CD4-positive, alpha-beta T cell (primary cell): ENCODE measurements at places on chromosomes 2 and 18.

GRCh38 chr2:233062946-233063268 lies 2.8 kb downstream of the INPP5D start:
- H3K4me3 ChIP-seq = peak overlapping the region; percentile 97
- H3K27me3 ChIP-seq = no peaks in the 10 kb centered on the region
- H3K27ac ChIP-seq = peak overlapping the region; percentile 91
- no peak for DNase-seq

GRCh38 chr2:36453652-36454051 lies 98.1 kb downstream of the CRIM1 start:
- DNase-seq = no peak
- no peaks in the 10 kb centered on the region for H3K27me3 ChIP-seq
- no peak overlapping the region for H3K27ac ChIP-seq
- H3K4me3 ChIP-seq = no peak overlapping the region

- no peak overlapping the region for H3K4me3 ChIP-seq
- H3K27ac ChIP-seq = no peak overlapping the region
- no peaks in the 10 kb centered on the region for H3K4me1 ChIP-seq
- no peaks in the 10 kb centered on the region for H3K27me3 ChIP-seq
- DNase-seq = no peak
- H3K36me3 ChIP-seq = no peaks in the 10 kb centered on the region
Observed at GRCh38 chr18:75393721-75394120, 33.8 kb downstream of the SMIM21 start.

GRCh38 chr2:223914324-223914723 lies 30.8 kb downstream of the WDFY1 start:
- peaks cover 41% of the 10 kb centered on the region for H3K36me3 ChIP-seq
- no peak overlapping the region for H3K27ac ChIP-seq
- H3K4me1 ChIP-seq = no peaks in the 10 kb centered on the region
- H3K4me3 ChIP-seq = no peak overlapping the region
- H3K27me3 ChIP-seq = no peaks in the 10 kb centered on the region

DNA sequence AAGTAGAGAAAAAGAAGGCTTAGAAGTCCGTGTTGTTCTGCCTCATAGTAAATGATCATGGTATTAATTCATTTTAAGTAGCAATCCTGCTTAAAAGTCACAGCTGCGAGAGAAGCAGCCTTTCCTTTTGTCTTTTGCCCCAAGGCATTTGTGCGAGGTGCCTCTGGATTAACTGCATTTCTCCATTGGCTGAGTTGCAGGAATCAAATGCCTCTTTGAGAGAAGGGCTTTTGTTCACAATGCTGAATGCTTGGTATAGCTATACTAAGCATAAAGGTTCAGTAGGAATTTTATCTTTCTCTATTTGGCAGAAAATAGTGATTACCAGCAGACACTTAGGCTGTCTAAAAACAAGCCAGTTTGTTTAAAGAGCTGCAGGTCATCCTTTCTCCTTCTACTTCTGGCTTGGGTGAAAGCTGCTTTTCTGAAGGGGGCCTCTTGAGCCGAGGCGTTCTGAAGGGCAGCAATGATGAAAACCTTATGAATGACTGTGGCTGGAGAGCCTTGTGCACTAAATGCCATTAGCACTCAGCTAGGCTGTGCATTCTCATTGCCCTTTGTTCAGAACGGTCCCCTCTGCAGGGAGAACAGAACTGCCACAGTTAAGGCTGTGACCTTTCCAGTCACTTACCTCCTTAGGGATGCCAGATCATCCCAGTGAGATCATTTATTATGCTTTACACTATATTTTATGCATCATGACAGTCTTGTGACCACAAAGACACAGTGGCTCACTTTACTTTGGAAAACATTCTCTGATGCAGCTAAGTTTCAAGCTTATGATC lies 68.8 kb upstream of the TMEM87B start:
- no peak overlapping the region for H3K4me3 ChIP-seq
- no peaks in the 10 kb centered on the region for H3K36me3 ChIP-seq
- H3K27ac ChIP-seq = no peak overlapping the region
- peaks cover 3% of the 10 kb centered on the region for H3K4me1 ChIP-seq
- no peaks in the 10 kb centered on the region for H3K27me3 ChIP-seq

GRCh38 chr2:202765436-202765835 lies 106.1 kb downstream of the ICA1L start:
- H3K4me3 ChIP-seq = no peak overlapping the region
- H3K36me3 ChIP-seq = peaks cover 25% of the 10 kb centered on the region
- peaks cover 4% of the 10 kb centered on the region for H3K4me1 ChIP-seq

- H3K36me3 ChIP-seq = no peaks in the 10 kb centered on the region
- no peak overlapping the region for H3K4me3 ChIP-seq
- DNase-seq = no peak
Observed at GRCh38 chr2:239485622-239486021, 84.8 kb upstream of the HDAC4 start.

GRCh38 chr2:174761837-174762236 lies 2.4 kb downstream of the CHRNA1 start:
- H3K36me3 ChIP-seq = no peaks in the 10 kb centered on the region
- H3K4me1 ChIP-seq = no peaks in the 10 kb centered on the region
- no peak overlapping the region for H3K4me3 ChIP-seq
- no peak overlapping the region for H3K27ac ChIP-seq

GRCh38 chr18:48186131-48186766 lies 222.9 kb downstream of the ZBTB7C start:
- H3K4me1 ChIP-seq = no peaks in the 10 kb centered on the region
- no peak for DNase-seq
- H3K4me3 ChIP-seq = no peak overlapping the region
- H3K36me3 ChIP-seq = no peaks in the 10 kb centered on the region
- no peak overlapping the region for H3K27ac ChIP-seq

GRCh38 chr2:75053484-75054112 lies 95.2 kb downstream of the POLE4 start:
- H3K4me1 ChIP-seq = no peaks in the 10 kb centered on the region
- H3K27ac ChIP-seq = no peak overlapping the region
- H3K36me3 ChIP-seq = no peaks in the 10 kb centered on the region
- no peaks in the 10 kb centered on the region for H3K27me3 ChIP-seq

- no peak for DNase-seq
- peaks cover 14% of the 10 kb centered on the region for H3K27me3 ChIP-seq
- H3K4me1 ChIP-seq = no peaks in the 10 kb centered on the region
- no peak overlapping the region for H3K27ac ChIP-seq
- H3K36me3 ChIP-seq = no peaks in the 10 kb centered on the region
Observed at GRCh38 chr2:74538881-74539339, 9.2 kb downstream of the HTRA2 start.

GRCh38 chr2:98546186-98546585 lies 62.1 kb downstream of the COA5 start:
- no peaks in the 10 kb centered on the region for H3K27me3 ChIP-seq
- peaks cover 49% of the 10 kb centered on the region for H3K4me1 ChIP-seq
- no peak overlapping the region for H3K4me3 ChIP-seq
- no peak for DNase-seq

DNA sequence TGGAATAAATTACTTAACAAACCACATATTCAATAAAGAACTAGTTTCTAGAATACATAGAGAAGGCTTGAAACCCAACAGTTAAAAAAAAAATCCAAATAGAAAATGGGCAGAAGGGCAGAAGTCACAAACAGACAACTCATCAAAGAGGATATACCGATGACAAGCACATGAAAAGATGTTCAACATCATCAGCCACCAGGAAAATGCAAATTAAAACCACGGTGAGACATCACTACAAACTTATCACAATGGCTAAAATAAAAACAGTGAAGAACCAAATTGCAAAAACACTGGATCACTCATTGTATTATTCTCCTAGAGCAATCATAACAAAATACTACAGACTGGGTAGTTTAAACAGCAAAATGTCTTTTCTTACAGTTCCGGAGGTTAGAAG lies 14.5 kb downstream of the SESTD1 start:
- H3K4me3 ChIP-seq = no peak overlapping the region
- no peak for DNase-seq
- no peaks in the 10 kb centered on the region for H3K27me3 ChIP-seq
- H3K4me1 ChIP-seq = no peaks in the 10 kb centered on the region
- H3K36me3 ChIP-seq = no peaks in the 10 kb centered on the region

- DNase-seq = no peak
- no peak overlapping the region for H3K27ac ChIP-seq
- peaks cover 14% of the 10 kb centered on the region for H3K27me3 ChIP-seq
- H3K4me1 ChIP-seq = no peaks in the 10 kb centered on the region
- H3K4me3 ChIP-seq = no peak overlapping the region
Observed at GRCh38 chr2:206701952-206702605, 16.1 kb downstream of the DYTN start.

- no peak overlapping the region for H3K4me3 ChIP-seq
- no peaks in the 10 kb centered on the region for H3K27me3 ChIP-seq
- H3K36me3 ChIP-seq = no peaks in the 10 kb centered on the region
- no peaks in the 10 kb centered on the region for H3K4me1 ChIP-seq
Observed at GRCh38 chr2:72937356-72937669, 20.0 kb downstream of the EMX1 start.

DNA sequence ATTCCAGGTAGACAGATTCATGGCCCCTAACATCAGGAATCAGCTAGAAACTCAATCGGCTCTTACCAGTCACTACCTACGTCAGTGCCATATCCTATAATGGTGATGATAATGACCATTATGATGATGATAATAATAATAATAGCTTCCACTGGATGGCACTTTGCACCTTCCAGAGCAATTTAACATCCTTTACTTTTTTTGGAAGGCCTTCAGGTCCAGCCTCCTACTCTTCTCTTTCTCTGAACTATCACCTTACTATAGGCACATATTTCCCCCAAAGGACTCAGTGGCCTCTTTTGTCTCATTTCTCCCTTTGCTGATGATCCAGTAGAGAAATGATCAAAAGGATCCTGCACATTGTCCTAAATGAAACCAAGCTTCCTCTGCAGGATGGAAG lies 56.0 kb downstream of the BCL11A start:
- no peaks in the 10 kb centered on the region for H3K36me3 ChIP-seq
- no peaks in the 10 kb centered on the region for H3K27me3 ChIP-seq
- H3K4me1 ChIP-seq = no peaks in the 10 kb centered on the region
- DNase-seq = no peak
- no peak overlapping the region for H3K27ac ChIP-seq
- H3K4me3 ChIP-seq = no peak overlapping the region

DNA sequence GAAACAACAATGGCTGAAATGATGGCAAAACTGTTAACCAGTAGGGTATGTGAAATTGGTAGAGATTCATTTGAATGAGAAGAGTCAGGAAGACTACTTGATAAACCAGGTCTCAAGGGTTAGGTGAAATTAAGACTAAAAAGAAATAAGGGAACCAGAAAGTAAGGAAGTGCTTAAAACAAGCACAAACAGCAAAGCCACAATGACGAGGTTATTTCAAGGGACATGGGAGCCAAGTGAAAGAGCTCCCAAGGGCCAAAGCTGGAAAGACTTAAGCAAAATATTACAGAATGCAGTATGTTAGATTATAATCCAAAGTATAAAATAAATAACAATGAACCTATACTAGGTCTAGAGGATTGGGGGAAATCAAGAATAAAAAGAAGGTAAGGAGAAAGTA lies 19.3 kb upstream of the CD302 start:
- no peak overlapping the region for H3K4me3 ChIP-seq
- H3K27ac ChIP-seq = no peak overlapping the region

- no peaks in the 10 kb centered on the region for H3K4me1 ChIP-seq
- no peak overlapping the region for H3K4me3 ChIP-seq
- H3K36me3 ChIP-seq = no peaks in the 10 kb centered on the region
- no peaks in the 10 kb centered on the region for H3K27me3 ChIP-seq
Observed at GRCh38 chr18:73478191-73478590, 610.4 kb upstream of the NETO1 start.

DNA sequence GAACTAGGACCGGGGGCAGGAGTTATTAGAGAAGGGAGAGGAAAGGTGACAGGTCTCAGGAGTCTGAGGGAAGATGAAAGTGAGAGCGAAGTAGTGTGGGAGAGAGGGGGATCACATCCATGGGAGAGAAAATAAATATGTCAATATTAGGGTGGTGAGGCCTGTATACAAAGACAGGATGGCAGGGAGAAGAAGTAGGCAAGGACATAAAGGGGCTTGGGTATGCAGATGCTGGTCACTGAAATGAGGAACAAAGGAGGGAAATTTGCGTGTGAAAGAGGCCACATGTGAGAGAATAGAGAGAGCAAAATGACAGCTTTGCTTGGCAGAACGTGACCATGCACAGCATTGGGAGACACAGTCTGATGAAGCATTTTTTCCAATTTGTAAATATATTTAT lies 13.6 kb downstream of the METAP1D start:
- peaks cover 6% of the 10 kb centered on the region for H3K4me1 ChIP-seq
- no peak overlapping the region for H3K27ac ChIP-seq
- no peaks in the 10 kb centered on the region for H3K36me3 ChIP-seq
- no peaks in the 10 kb centered on the region for H3K27me3 ChIP-seq
- no peak overlapping the region for H3K4me3 ChIP-seq
- DNase-seq = no peak

DNA sequence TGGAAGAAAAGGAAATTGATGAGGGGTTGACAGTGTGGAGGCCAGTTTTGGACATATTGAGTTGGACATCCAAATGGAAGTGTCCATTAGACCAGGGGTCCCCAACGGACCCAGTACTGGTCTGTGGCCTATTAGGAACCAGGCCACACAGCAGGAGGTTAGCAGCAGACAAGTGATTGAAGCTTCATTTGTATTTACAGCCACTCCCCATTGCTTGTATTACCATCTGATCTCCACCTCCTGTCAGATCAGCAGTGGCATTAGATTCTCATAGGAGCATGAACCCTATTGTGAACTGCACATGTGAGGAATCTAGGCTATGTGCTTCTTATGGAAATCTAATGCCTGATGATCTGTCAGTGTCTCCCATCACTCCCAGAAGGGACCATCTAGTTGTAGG lies 99.1 kb downstream of the MTX2 start:
- no peak overlapping the region for H3K27ac ChIP-seq
- no peak overlapping the region for H3K4me3 ChIP-seq
- H3K36me3 ChIP-seq = no peaks in the 10 kb centered on the region
- no peak for DNase-seq
- no peaks in the 10 kb centered on the region for H3K4me1 ChIP-seq

- no peaks in the 10 kb centered on the region for H3K36me3 ChIP-seq
- no peak overlapping the region for H3K4me3 ChIP-seq
- no peak overlapping the region for H3K27ac ChIP-seq
- no peaks in the 10 kb centered on the region for H3K27me3 ChIP-seq
Observed at GRCh38 chr18:58396966-58397365, 231.9 kb downstream of the ALPK2 start.

- no peak overlapping the region for H3K27ac ChIP-seq
- DNase-seq = no peak
- H3K36me3 ChIP-seq = no peaks in the 10 kb centered on the region
Observed at GRCh38 chr2:152458441-152458940, 123.5 kb downstream of the FMNL2 start.

- H3K36me3 ChIP-seq = no peaks in the 10 kb centered on the region
- no peak for DNase-seq
- peak overlapping the region; percentile 49 for H3K4me3 ChIP-seq
- H3K27me3 ChIP-seq = no peaks in the 10 kb centered on the region
Observed at GRCh38 chr2:42809819-42810120, 17.4 kb upstream of the HAAO start.

DNA sequence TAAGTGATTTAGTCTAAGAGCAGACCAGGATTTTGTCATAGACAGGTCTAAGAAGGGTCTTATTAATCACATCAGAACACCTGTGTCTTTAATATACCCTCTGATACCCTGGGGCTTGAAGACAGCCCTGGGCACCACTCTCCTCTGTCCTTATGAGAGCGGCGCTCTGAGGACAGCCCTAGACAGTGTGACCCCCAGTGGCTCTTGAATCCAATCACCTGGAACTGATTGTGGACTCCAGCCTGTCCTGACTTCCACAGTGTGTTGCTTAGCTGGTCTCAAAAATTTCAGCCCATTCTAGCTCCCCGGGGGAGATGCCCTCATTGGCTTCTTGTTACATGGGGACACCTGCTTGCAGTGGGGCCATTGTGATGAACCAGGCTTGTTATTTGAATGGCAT lies 195.8 kb upstream of the SMAD2 start:
- H3K36me3 ChIP-seq = no peaks in the 10 kb centered on the region
- DNase-seq = no peak
- no peaks in the 10 kb centered on the region for H3K4me1 ChIP-seq
- no peak overlapping the region for H3K4me3 ChIP-seq
- H3K27ac ChIP-seq = no peak overlapping the region
